ENCODE measurements at places on chromosomes 7 and 10.

DNA sequence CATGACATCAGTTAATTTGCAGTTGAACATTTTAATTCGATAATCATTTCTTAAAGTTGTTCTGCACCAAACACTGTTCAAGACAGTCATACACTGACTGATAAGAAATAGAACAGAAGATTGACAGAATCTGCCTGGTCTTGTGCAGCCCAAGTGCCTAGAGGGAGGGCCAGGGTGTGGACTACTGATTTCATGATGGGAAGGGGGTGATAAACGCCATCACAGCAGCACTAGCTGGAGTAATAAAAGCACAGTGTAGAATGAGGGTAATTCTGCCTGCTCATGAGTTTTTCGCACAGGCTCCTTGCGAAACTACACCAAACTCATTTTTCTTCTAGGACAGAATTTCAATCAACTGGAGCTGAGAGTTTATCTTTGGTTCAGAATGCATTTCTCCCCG, 270.1 kb downstream of the ARL4A start:
- no peaks in the 10 kb centered on the region for H3K27me3 ChIP-seq
- no peak overlapping the region for H3K4me3 ChIP-seq
- no peaks in the 10 kb centered on the region for H3K36me3 ChIP-seq
- no peaks in the 10 kb centered on the region for H3K4me1 ChIP-seq
- no peak overlapping the region for H3K27ac ChIP-seq

- no peak for DNase-seq
- H3K4me3 ChIP-seq = no peak overlapping the region
- H3K36me3 ChIP-seq = no peaks in the 10 kb centered on the region
- H3K27me3 ChIP-seq = no peaks in the 10 kb centered on the region
Measured at GRCh38 chr10:79126351-79127080, 57.8 kb downstream of the ZMIZ1 start.

- no peak overlapping the region for H3K4me3 ChIP-seq
- no peak for DNase-seq
- no peaks in the 10 kb centered on the region for H3K4me1 ChIP-seq
Measured at GRCh38 chr7:48225101-48225500, 53.8 kb downstream of the ABCA13 start.

DNA sequence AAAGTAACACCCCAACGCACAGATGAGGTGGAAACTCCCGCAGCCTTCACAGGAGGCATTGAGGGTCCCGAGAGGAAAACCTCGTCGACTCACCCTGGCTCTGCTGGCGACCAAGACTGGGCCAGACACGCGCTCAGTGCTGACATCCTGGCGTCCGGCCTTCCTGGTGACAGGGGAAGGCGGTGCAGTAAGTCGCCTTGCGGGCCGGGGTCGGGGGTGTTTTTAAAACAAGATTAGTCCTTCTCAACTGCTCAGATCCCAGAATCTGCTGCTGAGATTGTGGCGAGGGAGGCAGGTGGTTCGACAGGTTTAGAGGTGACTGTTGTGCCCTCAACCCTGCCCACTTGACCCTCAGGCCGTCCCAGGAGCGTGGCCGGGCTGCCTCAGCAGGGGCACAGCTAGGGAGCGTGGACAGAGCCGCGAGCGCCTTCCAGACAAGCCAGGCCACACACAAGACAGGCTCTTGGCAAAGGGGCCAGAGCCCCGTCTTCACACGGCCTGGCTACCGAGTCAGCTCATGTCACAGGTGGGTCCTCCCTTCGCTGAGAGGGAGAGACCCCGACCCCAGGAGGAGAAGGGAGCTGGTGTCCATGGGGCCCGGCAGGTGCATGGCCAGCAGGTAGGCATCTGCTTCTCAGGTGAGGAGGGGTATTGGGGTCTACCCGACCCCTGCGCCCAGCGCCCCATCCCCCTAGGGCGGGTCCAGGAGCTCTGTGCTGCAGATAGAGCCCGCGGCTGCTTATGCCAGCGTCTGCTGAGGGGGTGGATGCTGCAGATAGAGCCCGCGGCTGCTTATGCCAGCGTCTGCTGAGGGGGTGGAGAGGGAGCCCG, 81.6 kb downstream of the DNAJB6 start:
- H3K36me3 ChIP-seq = peaks cover 37% of the 10 kb centered on the region
- peak overlapping the region; percentile 32 for H3K27ac ChIP-seq
- no peaks in the 10 kb centered on the region for H3K27me3 ChIP-seq
- H3K4me3 ChIP-seq = no peak overlapping the region
- no peak for DNase-seq
- H3K4me1 ChIP-seq = peaks cover 8% of the 10 kb centered on the region

DNA sequence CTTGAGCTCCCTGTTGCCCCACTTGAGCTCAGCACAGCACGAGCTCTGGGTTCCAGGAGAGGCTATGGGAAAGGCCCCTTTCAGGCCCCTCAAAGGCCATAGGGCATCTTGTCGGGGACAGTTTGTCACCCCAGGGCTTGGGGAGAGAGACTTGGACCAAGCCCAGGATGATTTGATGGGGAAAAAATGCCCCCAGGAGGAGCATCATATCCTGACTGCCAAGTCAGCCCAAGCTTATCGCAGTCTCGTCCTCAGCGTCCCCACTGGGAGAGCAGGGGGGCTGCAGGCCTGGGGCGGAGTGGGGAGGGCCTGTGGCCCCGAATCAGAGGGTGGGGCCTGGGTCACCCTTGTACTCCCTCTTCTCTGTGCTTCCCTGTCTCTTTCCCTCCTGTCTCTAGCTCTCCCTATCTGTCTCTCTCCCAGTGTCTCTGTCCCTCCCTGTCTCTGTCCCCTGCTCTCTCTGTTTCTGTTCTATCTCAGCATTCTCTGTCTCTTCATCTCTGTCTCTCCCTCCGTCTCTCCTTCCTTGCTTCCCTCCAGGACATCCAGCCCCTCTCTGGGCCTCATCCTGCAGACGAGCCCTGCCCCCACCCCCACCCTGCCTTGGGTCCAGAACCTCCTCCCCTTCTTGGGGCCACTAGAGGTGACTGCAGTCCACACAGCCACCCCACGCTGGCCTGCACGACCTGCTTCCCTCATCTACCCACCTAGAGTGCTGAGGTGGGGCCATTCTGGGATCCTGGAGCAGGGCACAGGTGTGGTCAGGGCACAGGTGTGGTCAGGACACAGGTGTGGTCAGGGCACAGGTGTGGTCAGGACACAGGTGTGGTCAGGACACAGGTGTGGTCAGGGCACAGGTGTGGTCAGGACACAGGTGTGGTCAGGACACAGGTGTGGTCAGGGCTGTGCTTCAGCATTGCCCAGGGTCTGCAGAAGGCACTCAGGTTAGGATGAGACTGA, 17.3 kb upstream of the GRIFIN start:
- no peak overlapping the region for H3K27ac ChIP-seq
- H3K27me3 ChIP-seq = no peaks in the 10 kb centered on the region
- H3K4me3 ChIP-seq = no peak overlapping the region
- no peak for DNase-seq
- no peaks in the 10 kb centered on the region for H3K36me3 ChIP-seq

DNA sequence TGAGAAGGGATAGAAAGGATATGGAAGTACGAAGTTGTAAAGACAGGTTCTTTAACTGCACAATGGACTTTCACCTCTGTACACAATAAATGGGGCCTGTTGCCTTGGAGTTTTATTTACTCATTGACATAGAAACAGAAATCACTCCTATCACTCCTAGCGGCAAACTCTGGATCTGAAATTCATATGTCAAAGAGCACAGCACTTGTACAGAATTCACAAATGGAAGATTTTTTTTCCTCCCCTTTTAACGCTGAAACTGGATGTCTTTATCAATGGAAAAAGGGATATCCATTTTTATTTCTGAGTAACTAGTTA, 18.2 kb downstream of the NT5C3A start:
- H3K27me3 ChIP-seq = no peaks in the 10 kb centered on the region
- H3K36me3 ChIP-seq = no peaks in the 10 kb centered on the region
- no peak overlapping the region for H3K27ac ChIP-seq
- no peak overlapping the region for H3K4me3 ChIP-seq
- DNase-seq = no peak
- H3K4me1 ChIP-seq = peaks cover 5% of the 10 kb centered on the region

- no peaks in the 10 kb centered on the region for H3K4me1 ChIP-seq
- H3K36me3 ChIP-seq = peaks cover 42% of the 10 kb centered on the region
- H3K27me3 ChIP-seq = no peaks in the 10 kb centered on the region
- H3K4me3 ChIP-seq = no peak overlapping the region
- H3K27ac ChIP-seq = no peak overlapping the region
Measured at GRCh38 chr10:73843261-73843660, 31.1 kb downstream of the CAMK2G start.

- no peaks in the 10 kb centered on the region for H3K27me3 ChIP-seq
- H3K4me3 ChIP-seq = no peak overlapping the region
- no peaks in the 10 kb centered on the region for H3K36me3 ChIP-seq
- H3K27ac ChIP-seq = no peak overlapping the region
Measured at GRCh38 chr10:110861476-110861875, 10.3 kb upstream of the PDCD4 start.

- no peak overlapping the region for H3K27ac ChIP-seq
- H3K27me3 ChIP-seq = peaks cover 13% of the 10 kb centered on the region
- peaks cover 3% of the 10 kb centered on the region for H3K4me1 ChIP-seq
- no peak overlapping the region for H3K4me3 ChIP-seq
- DNase-seq = no peak
- peaks cover 13% of the 10 kb centered on the region for H3K36me3 ChIP-seq
Measured at GRCh38 chr7:149041350-149041749, 13.0 kb upstream of the PDIA4 start.

DNA sequence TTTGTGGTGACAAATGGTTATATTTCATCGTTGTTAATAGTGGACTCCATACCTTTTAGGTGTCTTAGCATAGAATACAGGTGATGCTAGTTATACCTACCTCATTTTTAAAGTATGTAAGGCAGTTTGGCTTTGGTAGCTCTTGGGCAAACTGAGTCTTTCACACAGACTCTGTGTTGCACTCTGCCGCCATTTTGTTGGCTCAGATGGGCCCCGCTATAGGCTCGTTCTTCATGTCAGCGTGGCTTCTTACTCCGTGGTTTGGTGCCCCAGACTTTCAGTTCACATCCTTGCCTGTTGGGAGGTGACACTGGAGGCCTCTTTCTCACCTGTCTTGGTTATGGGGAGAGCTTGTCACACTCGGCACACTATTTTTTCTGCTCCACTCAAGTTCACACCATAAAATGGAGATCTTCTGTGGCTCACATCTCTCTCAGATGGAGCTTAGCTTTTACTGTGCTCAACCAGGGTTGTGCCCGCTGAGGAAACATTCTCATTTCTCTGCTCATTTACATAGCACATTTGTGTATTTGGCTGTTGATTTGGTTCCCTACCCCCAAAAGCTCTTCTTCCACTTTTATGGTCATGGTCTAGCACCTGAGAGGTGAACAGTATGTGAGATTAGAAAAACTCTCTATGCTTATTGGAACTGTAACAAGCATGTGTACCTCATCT, 178.5 kb downstream of the ARID5B start:
- no peak overlapping the region for H3K4me3 ChIP-seq
- H3K27ac ChIP-seq = no peak overlapping the region
- no peaks in the 10 kb centered on the region for H3K36me3 ChIP-seq
- H3K27me3 ChIP-seq = no peaks in the 10 kb centered on the region
- no peak for DNase-seq

DNA sequence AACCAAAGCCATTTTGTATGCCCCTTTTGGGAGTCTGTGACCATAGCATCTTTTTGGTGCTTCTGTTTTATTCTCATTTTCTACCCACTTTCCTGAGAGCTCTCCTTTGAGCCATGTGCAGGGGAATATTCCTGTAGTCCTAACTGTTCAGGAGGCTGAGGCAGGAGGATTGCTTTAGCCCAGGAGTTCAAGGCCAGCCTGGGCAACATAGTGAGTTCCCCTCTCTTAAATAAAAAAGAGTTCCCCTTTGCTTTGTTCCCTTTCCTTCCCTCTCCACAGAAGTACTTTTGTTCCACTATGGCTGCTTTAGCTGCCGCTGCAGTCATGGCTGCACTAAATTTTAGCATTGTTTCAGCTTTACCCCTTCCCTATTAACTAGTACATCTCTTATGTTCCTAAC, 85.9 kb downstream of the BTAF1 start:
- DNase-seq = no peak
- no peak overlapping the region for H3K4me3 ChIP-seq
- H3K36me3 ChIP-seq = peaks cover 54% of the 10 kb centered on the region
- H3K27me3 ChIP-seq = no peaks in the 10 kb centered on the region
- no peaks in the 10 kb centered on the region for H3K4me1 ChIP-seq

Measured in WTC11 (cell line).